ENCODE measurements at places on chromosomes 7 and 10.

DNA sequence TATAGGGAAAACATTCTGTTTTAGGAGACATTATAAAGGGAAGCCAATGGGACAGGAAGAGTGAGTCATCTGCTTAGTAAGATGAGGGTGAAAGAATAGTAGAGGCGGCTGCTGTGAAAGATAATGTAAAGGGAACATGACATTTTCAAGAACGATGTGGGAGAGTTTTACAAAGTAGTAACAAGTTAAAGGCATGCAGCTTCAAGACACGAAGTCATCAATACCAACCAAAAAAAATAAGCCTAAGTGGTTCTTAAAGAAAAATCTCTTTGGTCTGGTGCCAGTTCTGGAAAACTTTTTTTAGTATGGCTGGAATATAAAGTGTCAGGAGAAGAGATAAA lies 6.1 kb downstream of the GSTO1 start:
- DNase-seq = no peak

GRCh38 chr7:25260862-25261494 lies 32.7 kb upstream of the NPVF start:
- no peak for DNase-seq

DNA sequence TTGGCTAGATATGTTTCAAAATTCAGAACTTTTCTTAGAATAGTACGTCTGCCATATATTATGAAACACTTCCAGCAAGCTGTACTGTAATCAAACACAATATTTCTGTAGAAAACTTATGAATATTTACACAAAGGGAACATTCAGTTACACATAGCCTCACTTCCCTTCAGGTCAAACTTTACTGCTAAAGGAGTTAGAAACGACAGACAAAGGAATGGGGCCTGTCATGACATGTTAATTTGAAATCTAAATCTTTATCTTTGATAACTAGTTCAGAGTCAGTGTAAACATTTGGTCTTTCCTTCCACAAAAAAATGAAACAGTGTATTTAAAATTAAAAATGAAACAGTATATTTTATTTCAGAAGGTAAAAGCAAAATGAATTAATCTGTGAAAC lies 1.0 kb upstream of the CROT start:
- no peak for DNase-seq

- DNase-seq = no peak
Observed at GRCh38 chr7:22094413-22095342, 149.0 kb upstream of the CDCA7L start.

GRCh38 chr7:150983893-150984368 lies 5.8 kb upstream of the KCNH2 start:
- no peak for DNase-seq

DNA sequence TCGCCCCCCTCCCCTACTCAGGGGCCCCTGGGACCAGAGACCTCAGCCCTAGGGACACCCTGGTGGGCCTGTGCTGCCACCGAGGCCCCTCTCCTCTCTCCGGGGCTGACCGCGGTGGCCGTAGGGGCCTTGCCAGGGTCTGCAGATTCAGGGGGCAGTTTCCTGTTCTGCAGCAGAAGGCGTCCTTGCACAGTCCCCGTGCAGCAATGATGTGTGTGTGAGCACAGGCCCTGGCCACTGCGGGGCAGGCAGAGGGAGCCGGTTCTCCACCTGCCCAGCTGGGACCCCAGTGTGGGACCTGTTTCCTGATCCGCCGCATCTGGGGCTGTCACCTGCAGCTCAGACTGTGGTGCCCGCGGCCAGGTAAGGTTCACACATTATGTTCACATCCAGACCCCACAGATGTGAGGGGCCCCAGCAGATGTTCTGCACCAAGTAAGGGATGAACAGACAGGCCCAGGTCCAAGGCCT lies 60.7 kb upstream of the DNAJB6 start:
- no peak for DNase-seq

DNA sequence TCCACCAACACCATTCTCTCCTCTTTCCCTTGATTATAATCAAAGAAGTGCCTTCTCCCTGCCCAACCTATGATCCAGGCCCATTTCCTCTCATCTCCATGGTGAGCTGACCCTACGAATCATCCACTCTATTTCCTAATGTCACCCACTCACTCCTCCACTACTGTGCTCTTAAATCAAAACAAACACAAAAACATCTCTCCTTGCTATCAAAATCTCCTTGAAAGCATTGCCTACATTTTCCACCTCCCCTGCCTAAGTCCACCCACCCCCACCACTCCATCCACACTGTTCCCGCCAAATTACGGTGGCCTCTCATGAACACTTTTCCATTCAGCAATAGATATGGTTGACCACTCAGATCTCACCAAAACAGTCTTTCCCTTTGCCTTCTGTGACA lies 5.3 kb downstream of the DYDC1 start:
- no peak for DNase-seq

DNA sequence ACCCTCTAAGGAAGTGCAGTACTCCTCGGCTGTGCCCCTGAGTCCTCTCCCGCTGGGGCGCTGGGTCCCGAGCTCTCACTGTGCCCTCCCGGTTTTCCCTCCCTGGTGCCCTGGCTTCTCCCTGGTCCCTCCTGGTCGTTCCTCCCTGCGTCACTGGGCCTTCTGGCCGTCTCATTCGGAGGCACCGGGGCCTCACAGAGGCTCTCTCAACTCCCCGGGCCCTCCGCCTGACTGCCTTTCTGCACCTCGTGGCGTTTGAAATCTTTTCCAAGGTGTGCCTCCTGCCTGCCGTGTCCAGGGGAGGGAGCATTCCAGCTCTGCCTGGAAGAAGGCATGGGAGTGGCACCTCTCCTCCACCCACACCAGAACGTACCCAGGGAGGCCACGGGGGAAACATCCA lies 174.3 kb downstream of the TCERG1L start:
- DNase-seq = no peak

GRCh38 chr7:122438006-122438405 lies 133.5 kb upstream of the FEZF1 start:
- no peak for DNase-seq

- DNase-seq = peak; percentile 46
Observed at GRCh38 chr10:69439350-69439739, 11.9 kb upstream of the TSPAN15 start.

- DNase-seq = no peak
Observed at GRCh38 chr10:113052076-113052830, 102.2 kb downstream of the TCF7L2 start.

DNA sequence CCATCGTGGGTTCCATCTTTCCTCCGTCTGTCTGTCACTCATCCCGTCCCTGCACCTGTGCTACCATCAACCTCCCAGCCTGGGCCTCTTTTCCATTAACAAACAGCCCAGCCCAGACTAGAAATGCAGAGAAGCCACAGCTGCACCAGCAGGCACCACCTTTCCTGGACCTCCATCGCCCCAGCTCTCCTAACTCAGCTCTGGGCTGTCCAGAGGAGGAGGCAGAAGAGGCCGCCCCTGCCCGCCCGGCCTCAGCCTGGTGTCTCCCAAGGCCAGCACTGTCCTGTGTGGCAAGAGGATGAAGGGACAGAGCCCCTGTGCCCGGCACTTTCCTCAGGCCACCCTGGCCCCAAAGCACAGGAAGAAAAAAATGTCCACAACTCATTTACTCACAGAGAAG lies 225.6 kb downstream of the PTPRN2 start:
- no peak for DNase-seq

DNA sequence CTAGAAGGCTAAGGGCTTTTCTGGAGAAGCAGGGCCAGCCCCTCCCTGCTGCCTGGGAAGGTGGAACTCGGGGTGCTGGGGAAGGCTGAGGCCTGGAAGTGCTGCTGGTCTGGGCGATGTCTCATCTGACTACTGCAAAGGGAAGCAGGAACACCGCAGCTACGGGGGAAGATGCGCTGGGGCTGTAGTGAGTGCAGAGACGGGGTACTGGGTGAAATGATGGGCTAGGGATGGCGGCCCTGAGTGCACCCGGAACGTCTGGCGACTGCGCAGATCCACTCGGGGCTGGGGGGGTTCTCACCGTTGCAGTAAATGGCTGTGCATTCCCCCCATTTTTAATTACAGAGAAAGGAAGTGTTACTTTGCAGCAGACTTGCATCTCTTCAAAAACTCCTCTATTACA lies 195.4 kb upstream of the ADARB2 start:
- DNase-seq = no peak

GRCh38 chr10:125407000-125407502 lies 246.7 kb upstream of the CTBP2 start:
- no peak for DNase-seq

GRCh38 chr10:132764108-132764507 lies 21.8 kb downstream of the NKX6-2 start:
- no peak for DNase-seq

GRCh38 chr10:84587789-84588188 lies 259.4 kb downstream of the CCSER2 start:
- DNase-seq = no peak

- no peak for DNase-seq
Observed at GRCh38 chr10:10830293-10830986, 187.2 kb upstream of the CELF2 start.

- DNase-seq = no peak
Observed at GRCh38 chr10:75935650-75936400, 504.4 kb downstream of the LRMDA start.

GRCh38 chr7:26013551-26014083 lies 138.4 kb upstream of the NFE2L3 start:
- DNase-seq = no peak

GRCh38 chr10:88110355-88110754 lies 246.9 kb downstream of the PTEN start:
- no peak for DNase-seq

DNA sequence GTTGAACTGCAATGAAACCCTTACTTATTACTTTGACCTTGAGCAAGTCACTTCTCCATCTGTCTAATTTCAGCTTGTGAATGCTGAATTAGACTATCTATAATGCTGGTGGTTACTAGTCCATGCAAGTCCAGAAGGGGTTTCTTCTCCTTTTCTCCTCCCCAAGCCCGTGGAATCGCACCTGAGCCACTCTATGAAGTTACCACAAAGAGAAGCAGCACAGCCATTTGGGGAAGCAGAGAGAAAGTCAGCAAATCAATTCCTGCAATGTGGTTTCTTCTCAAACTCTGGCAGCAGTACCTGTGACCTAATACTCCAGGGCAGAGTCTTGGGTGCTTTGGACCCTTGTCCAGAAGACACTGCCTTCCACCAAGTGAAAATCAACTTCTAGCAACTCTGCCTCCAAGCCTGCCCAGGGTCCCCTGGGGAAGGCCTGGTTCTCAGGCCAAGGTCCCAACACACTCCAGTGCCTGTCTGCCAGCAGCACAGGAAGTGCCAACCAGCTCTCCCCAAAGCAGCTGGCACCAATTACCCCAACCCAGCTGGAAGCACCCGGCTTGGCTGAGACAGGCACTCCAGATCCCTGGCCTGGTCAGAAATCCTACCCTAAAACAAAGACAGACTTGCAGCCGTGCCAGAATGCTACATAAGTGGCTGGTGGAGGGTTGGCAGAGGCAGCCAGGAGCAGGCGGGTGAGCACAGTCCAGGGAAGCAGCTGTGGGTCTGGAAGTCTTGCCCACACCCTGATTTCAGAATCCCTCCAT lies 200.3 kb downstream of the LSM5 start:
- DNase-seq = no peak

DNA sequence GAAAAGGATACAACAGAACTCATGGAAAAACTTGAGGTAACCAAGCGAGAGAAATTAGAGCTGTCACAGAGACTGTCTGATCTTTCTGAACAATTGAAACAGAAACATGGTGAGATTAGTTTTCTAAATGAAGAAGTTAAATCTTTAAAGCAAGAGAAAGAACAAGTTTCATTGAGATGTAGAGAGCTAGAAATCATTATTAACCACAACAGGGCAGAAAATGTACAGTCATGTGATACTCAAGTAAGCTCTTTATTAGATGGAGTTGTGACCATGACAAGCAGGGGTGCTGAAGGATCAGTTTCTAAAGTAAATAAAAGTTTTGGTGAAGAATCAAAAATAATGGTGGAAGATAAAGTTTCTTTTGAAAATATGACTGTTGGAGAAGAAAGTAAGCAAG lies 62.1 kb downstream of the AKAP9 start:
- no peak for DNase-seq

GRCh38 chr7:127347567-127348246 lies 44.8 kb downstream of the ZNF800 start:
- peak; percentile 71 for DNase-seq

DNA sequence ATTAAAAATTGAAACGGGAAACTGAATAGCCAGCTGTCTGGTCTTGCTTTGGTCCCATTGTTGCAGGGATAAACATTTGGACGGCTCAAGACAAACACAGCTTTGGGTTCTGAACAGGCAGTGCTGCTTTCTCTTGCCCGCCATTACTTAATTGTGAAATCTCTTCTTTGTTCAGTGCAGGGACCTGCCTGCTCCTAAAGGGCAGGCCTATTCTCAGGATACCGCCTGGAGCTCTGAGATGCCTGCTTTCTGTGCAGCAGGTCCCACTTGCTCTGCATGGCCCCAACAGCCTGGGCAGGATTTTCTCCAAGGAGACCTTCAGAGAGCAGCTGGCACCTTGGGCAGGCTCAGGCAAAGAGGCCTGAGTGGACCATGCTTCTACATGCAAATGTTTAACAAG lies 237.6 kb downstream of the KCNMA1 start:
- no peak for DNase-seq

DNA sequence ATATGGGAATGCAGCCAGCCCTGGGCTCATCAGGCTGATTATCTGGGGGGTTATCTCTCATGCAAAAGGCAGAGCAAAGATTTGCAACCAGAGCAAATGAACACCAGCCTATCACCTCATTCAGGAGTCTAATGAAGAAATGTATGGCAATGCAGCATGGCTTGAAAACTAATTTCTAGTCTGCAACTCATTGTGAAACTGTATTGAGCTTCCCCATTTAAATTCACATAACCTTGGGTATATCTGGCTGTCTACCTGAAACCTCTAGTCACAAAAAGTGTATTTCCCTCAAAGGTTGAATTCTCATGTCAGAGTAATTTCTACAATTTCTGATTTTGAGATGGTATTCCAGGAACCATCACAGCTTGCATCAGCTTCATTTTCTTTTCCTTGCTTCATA lies 240.0 kb downstream of the SDHAF3 start:
- DNase-seq = no peak

DNA sequence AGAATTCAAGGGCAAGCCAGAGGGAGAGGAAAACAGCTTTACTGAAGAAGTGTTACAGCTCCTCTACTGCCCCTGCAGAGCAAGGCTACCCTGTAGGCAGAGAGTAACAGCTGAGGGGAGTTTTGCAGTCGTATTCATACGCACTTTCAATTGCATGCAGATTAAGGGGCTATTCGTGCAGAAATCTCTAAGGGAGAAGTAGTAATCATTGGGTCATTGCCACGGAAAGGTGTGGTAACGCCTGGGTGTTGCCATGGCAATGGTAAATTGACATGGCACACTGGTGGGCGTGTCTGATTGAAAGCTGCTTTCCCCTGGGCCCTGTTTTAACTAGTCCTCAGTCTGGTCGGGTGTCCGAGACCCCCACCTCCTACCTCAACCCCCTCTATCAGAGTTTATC lies 227.2 kb downstream of the NSUN6 start:
- no peak for DNase-seq
